ENCODE measurements at places on chromosomes 2 and 18. TPM values are rescaled to one million over a fixed set of nuclear protein-coding genes. Genes with fewer than 3 reads are reported as not detected.
A peak's percentile ranks its signal among the peaks of the same experiment; 100 is the strongest.

The PRKAG3 gene
- total RNA-seq: not detected

- no peak overlapping the region for H3K4me3 ChIP-seq
- H3K27me3 ChIP-seq: no peaks in the 10 kb centered on the region
- H3K36me3 ChIP-seq: no peaks in the 10 kb centered on the region
- H3K4me1 ChIP-seq: no peaks in the 10 kb centered on the region
Measured at GRCh38 chr18:38421872-38422615, 856.4 kb upstream of the CELF4 start.

The OSBPL6 gene
- 8.5 TPM for total RNA-seq

The TMEFF2 gene
- total RNA-seq: 1.5 TPM

The NPAS2 gene
- 0.56 TPM for total RNA-seq

DNA sequence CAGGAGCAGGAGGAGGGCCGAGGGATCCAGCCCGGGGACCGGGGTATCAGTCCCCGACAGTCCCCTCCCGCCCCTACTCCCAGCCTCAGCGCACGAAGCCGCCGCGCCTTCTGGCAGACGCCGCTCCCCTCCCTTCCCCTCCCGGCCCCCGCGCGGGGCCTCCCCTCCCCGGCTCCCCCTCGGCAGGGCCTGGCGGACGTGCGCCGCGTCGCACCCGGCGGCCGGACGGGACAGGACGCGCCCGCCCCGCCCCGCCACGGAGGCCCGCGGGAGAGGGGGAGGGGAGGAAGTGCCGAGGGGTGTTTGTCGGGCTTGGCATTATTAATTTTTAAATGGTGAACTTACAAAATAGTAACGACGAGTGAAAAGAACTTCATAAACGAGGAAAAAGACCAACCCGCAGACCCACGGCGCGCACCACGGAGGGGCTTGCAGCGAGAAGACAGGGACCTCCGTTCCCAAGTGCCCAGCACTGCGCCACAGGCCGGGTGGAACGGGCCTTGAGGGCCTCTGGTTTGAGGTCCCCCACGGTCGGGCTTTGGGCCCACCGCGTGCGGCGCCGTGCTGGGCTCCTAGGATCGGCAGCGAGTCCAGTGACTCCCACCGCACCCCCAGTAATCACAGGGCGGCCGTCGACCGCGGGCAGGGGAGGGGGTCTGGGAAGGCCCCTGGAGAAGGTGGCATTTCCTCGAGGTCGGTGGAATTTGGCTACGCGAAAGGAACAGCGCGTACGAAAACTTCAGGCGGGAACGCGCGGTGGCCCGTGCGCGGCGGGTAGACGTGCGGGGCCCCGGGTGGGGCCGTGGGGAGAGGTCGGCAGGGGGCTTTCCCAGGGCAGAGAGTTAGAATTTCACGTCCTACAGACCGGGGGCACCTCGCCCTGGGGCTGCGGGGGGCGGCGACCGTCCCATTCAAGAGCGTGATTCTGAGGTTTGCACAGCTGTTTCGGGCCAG, 954 bp upstream of the CTDSP1 start:
- H3K27me3 ChIP-seq: peaks cover 38% of the 10 kb centered on the region
- peaks cover 19% of the 10 kb centered on the region for H3K4me1 ChIP-seq
- H3K27ac ChIP-seq: no peak overlapping the region
- peak overlapping the region; percentile 82 for H3K4me3 ChIP-seq

The B4GALT6 gene
- 33.8 TPM for total RNA-seq

- no peak overlapping the region for H3K27ac ChIP-seq
- H3K27me3 ChIP-seq: no peaks in the 10 kb centered on the region
Measured at GRCh38 chr2:235170016-235170415, 218.2 kb downstream of the SH3BP4 start.

The UGT1A3 gene
- not detected for total RNA-seq

Data from GM23338 (cell line).